ENCODE measurements at places on chromosomes 11 and 22. TPM values are rescaled to one million over a fixed set of nuclear protein-coding genes. Genes with fewer than 3 reads are reported as not detected.

HSPB2 gene
- 0.28 TPM for total RNA-seq

PARVB gene
- 48.1 TPM for total RNA-seq

XKR3 gene
- not detected for total RNA-seq

HBB gene
- total RNA-seq: not detected

RBFOX2 gene
- total RNA-seq: 168 TPM

VSTM5 gene
- under 0.01 TPM for total RNA-seq

HEPN1 gene
- total RNA-seq: not detected

OR6X1 gene
- total RNA-seq: not detected

CD3D gene
- total RNA-seq: not detected

UFD1 gene
- 90.3 TPM for total RNA-seq

C1QTNF5 gene
- 11.0 TPM for total RNA-seq

LRRC4C gene
- total RNA-seq: not detected

All from regular cardiac myocyte (primary cell).